ENCODE measurements at places on chromosomes 6 and 20.

- peak; percentile 53 for DNase-seq
Observed at GRCh38 chr6:7389451-7390225, at the start of the genes CAGE1 and RIOK1. TSS of gene CAGE1 (minus strand) at chr6:7389742. CDS start at chr6:7387173, 2,569 bp downstream. TSS of gene RIOK1 (plus strand) at chr6:7389808. CDS start at chr6:7390003, 195 bp downstream.

DNA sequence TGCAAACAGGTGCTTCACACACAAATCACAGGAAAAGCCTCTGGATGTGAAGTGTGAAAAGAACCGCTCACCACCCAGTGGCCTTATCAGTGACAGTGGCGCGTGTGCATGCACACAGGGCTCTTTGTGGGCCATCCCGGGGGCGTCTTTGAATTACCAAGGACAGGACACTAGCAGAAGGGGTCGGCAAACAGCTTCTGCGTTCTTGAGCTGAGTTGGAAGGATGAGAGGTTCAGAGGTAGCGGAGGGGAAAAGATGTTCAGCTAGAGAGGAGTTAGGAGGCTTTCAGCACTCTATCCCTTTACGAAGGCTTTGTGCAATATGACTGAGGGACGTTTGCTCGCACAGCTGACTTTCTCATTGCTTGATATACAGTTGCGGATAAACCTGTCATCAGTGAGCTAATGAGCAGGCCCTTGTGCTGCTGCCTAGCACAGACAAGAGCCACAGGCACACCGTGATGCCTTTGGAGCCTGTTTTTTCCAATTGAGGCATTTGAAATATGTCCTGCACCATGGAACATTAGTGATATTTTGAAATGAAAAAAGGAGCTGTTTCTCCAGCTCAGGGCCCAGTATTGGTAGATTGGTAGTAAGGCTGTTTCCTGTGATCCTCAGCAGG is 83.1 kb downstream of the IYD start:
- no peak for DNase-seq

- no peak for DNase-seq
Observed at GRCh38 chr6:109292420-109292819, 89.8 kb downstream of the CD164 start.

- DNase-seq = no peak
Observed at GRCh38 chr20:16005021-16005914, 568.0 kb downstream of the KIF16B start.

DNA sequence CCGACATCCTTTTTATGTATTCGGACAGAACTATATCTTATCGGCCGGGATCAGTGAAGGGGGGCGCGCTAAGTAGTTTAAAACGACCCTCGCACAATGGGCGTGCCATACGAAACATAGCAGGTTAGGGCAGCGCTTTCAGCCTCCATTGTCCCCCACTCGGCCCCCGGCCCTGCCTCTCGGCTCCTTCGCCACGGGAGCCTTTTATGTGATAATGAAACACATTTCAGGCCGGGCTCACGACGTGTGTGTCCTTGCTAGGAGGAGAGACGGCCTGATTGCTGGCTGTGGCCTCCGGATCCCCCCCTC is 5.3 kb downstream of the FOXA2 start:
- no peak for DNase-seq

DNA sequence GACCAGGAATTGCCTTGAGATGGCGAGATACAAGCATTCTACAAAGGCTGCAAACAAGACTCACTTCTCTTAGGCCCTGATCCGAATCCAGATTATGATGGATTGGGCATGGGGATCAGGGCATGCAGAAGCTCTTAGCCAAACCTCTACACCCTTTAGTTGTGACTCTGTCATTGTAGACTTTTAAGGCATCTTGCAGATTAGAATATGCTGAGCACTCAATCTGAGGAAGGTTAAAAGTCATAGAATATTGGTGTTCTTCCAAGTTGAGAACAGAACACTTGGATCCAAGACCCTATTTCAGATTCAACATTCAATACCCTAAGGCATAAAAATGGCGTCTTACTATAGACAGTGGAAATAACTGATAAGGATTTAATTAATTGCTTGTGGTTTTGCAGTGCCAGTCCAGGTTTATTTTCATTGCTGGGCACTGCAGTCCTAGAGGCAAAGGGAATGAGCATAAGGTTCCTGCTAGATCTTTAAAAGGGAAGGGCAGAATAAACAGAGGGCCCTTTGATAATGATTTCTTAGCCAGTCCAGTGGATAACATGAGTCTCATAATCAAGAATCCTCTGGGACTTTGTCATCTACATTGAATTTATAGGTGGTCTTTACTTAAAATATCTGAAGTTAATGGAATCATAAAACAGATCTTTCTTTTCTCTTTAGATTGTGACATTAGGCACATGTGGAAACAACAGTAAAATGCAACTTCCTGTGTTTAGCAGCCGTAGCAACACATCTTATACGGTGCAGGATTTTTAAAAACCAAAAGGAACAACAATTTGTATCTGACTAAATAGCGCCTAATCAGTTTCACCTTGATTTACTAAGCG is 17.6 kb downstream of the PHACTR2 start:
- DNase-seq = no peak

GRCh38 chr6:34696189-34696738 is 303 bp downstream of the ILRUN start:
- DNase-seq = no peak

GRCh38 chr6:134503585-134504281 is 185.8 kb upstream of the SGK1 start:
- no peak for DNase-seq

GRCh38 chr6:4943716-4944115 is 60.1 kb downstream of the RPP40 start:
- no peak for DNase-seq

DNA sequence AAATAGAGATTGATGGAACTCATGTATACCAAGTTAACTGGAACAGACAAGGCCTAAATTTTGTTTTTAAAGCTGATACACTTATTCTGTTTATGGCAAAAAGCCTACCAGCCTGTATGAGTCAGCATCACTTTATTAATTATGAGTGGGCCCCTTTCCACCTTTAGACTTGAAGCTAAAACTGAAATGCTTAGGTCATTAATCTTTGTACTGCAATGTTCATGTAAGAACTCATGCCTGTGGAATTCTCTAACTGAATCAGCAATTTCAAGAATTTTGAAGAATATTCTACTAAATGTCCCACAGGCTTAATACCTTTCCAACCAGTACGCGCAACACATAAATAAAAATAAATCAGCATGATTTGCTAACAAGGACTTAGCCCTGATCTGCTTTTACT is 140.2 kb upstream of the PHACTR1 start:
- no peak for DNase-seq

- DNase-seq = no peak
Observed at GRCh38 chr6:128526152-128526914, 5.9 kb upstream of the PTPRK start.
